Activated CD4-positive, alpha-beta T cell treated with anti-CD3 and anti-CD28 coated beads, Interleukin-2, amount 50 U/mL, for 24 hours (primary cell): ENCODE measurements at places on chromosomes 1 and 21.

DNA sequence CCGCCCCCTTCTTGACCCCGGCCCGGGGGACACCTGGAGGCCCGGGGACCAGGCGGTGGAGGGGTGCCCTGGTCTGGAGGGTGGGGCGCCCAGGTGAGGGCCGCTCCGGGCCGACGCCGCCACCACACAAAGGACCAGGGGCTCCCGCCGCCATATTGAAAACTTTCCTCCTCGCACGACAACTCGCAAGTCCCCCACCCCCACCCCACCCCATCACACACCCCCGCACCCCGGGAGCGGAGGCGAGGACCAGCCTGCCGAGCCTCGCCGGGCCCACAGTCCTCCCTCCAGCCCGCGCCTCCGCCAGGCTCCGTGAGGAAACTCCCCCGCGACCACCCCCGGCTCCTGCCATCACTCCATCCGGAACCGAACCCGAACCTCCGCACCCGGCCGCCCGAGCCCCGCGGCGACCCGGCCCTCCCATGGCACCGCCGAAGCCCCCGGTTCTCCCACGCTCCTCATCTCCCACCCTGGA lies 733 bp downstream of the KDM5B start:
- DNase-seq = no peak

DNA sequence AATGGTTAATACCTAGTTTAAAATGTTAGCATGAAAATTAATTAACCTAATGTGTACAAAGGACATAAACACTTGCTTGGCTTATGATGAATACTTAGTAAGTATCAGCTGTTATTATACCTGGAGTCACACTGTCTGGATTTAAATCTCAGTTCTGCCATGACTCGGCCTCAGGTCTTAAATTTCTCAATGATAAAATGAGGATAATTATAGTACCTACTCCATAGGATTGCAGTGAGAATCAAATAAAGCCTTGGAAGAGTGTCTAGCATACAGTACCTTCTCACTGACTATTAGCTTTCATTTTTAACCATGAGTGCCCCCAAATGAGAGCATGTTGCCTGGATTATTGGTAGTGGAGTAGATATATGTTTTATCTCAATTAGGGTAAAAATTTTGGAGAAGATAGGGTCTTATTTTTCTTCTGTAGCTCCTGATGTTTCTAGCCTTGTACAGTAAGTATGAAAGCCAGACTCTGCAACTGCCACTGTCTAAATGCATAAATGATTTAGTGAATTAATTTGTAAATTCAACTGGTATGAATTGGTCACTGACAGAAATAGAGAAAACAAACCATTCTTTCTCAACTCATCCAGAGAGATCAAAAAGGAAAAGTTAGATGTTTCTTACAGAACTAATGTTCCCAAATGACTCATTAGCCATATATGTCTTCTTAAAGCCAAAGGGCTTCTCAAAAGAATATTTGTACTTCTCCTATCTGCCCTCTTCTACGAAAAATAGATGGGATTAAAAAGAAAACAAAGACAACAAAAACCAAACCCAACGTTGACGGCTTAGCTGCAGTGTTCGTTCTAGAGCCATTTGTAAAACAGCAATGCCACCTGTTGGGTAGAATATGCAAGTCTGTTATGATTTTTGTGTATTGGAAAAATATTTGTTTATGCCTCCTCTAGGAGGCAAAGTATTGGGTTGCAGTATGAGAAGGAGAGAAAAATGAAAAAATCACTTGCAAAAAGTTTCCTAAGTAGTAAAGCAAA lies 53.8 kb upstream of the MROH9 start:
- no peak for DNase-seq

GRCh38 chr1:60229821-60230220 lies 156.3 kb upstream of the C1orf87 start:
- no peak for DNase-seq

- DNase-seq = no peak
Observed at GRCh38 chr1:223775054-223775453, 62.7 kb downstream of the CAPN2 start.

DNA sequence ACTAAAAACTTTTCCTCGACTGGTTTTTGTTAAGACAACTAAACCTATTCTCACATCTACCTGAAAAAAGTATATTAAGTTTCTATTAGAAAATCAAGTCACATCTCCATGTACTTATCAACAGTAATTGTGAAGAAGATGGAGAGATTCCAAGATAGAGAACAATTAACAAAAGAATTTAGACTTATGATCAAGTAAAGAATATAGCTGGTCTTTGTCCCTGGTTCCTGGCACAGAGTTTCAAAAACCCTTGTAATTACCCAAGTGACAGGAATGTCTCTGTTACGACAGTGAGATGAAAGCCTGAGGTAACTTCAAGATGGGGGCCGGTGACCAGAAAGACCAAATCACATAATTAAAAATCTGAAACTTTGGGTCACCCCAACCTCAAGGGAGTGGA lies 91.6 kb downstream of the ASH1L start:
- DNase-seq = no peak

- DNase-seq = no peak
Observed at GRCh38 chr1:84412316-84412942, 14.1 kb downstream of the DNASE2B start.

DNA sequence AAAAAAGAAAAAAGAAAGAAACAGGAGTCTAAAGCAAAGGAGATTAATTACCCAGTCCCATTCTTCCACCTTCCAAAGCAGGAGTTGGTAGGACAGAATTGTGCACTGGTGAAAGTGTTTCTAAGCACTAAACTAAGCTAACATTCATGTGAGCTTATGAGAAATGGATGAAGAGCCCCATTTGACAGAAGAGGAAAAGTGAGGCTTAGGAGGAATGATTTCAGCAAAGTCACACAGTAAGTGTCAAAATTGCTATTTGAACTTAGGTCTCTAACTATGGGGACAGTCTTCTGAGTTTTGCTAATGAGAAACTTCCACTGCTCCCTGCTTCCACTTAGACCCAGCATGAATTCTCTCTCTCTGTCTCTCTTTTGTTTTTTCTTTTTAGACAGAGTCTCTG lies 18.7 kb downstream of the LCK start:
- no peak for DNase-seq

DNA sequence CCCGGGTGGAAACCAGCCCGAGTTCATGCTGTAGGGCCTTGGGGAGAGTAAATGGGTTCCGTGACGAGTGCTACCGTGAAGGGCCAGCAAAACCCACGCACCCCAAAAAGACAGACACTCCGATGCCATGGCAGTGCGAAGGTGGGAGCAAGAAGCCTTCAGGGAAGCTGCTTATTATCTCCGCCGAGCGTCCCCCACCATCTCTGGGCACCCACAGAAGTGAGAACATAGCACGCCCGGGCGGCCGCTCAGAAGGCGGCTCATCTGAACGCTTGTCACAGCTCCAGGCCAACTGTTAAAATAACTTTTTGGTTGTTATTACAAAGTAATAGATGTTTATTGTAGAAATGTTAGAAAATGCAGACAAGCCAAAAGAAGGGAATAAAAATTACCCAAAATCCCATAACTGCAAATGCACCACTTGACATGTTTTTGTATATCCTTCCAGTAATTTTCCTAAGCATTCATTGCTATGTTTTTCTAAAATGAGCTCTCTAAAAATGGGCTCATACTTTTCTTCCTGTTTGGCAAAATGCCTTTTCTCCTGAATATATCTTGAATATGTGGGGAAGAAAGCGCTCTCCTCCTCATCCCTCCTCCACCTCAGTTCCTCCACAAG lies 234.9 kb downstream of the NPHP4 start:
- no peak for DNase-seq

DNA sequence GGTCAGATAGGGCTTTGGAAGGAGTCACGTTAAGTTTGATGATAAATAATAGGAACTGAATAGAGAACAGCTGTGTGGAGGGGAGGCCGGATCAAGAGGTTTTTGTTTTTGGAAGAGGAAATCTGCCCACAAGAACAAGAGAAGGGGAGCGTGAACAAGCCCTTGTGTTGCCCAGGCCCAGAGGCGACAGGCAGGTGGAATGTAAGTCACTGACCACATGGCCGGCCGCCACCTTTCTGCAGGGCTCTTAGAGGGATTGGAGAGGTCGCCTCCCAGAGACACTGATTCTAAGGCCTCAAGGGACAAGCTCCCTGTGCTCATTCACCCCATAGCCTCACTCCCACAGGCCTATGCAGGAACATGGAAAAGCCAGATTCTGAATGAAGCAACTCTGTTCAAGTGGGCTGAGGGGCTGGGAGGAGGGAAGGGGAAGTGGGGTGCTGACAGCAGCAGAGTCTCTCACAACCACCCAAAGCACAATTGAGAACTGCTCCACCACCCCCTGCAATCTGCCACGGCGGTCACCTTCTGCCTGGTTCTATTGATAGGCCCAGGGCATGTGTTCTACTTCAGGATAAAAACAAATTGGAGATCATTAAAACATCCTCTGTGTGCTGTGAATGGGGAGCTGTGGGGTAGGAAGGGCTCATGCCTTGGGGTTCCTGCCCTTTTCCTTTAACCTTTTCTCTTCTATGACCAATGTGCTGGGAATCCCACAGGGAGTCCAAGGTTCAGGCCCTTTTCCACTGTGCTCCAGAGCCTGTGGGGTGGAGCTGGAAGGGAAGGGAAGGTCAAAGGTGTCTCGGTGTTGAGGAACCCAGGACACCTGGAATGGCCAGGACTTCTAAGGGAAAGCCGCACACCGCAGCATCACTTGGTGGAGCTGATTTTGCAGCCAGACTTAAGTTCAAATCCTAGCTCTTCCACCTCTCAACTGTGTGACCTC lies 63.3 kb upstream of the PARP1 start:
- no peak for DNase-seq

- DNase-seq = no peak
Observed at GRCh38 chr1:113782406-113782805, 23.1 kb upstream of the PHTF1 start.

DNA sequence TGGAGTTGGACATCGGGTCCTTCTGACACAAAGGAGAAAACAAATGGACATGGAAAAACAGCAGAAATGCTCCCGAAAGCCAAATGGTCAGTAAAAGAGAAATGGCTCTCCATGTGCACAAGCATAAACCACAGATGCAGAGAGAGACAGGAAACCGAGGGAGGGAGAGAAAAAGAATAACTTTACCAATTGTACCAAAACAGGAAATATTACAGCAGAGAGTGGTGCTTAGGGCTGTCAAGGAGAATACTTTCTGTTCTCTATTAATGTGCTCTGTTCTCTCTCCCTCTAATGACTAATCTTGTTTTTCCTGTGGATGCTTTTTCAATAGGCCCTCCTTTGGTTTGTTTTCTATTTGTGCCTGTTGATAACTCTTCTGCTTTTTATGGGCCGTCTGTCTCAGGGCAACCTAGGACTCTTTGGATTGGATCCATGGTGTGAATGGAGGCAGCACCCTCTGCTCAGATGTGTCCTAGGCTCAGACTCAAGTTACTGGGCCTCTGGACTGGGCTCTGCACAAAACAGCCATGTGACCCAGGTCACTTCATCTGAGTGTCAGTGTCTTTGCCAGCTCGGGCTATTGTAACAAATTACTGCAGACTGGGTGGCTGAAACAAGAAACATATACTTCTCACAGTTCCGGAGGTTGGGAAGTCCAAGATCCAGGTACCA lies 663.0 kb downstream of the NPHP4 start:
- no peak for DNase-seq

DNA sequence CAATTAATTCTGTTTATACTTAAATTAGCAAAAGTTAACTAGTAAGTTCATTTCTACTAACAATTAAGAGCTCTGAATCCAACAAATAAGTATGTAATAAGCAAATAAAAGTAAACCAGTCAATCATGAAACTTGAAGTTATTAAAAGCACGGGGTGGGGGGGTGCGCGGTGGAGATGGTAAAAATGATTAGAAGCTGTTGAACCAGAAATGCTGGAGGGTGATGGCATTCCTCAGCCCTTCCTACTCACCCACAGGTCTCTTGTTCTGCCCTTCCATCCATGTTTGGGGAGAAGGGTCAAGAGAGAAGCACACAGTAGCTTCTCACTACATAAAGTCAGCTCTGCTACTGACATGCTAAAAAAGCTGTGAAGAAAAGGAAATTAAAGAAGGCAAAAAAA lies 63.5 kb downstream of the AKT3 start:
- DNase-seq = no peak

- no peak for DNase-seq
Observed at GRCh38 chr21:39454949-39455668, 3.3 kb downstream of the SH3BGR start.

DNA sequence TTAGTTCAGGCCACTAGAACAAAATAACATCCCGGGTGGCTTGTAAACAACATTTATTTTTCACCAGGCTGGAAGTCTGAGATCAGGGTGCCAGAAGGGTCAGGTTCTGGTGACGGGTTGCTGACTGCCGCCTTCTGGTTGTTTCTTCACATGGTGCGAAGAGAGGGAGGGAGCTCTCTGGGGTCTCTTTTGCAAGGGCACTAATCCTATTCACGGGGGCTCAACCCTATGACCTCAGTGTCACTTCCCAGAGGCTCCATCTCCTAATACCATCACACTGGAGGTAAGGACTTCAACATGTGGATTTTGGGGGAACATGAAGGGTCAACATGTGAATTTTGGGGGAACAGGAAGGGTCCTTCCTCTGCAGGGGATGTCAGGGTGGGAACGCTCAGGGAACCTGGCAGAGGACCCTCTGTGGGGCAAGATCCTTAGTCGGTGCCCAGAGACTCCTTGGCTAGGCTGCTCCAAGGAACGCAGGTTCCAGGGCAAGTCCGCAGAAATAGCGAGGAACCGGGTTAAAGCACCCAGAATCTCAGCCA lies 8.7 kb upstream of the C2CD2 start:
- no peak for DNase-seq

DNA sequence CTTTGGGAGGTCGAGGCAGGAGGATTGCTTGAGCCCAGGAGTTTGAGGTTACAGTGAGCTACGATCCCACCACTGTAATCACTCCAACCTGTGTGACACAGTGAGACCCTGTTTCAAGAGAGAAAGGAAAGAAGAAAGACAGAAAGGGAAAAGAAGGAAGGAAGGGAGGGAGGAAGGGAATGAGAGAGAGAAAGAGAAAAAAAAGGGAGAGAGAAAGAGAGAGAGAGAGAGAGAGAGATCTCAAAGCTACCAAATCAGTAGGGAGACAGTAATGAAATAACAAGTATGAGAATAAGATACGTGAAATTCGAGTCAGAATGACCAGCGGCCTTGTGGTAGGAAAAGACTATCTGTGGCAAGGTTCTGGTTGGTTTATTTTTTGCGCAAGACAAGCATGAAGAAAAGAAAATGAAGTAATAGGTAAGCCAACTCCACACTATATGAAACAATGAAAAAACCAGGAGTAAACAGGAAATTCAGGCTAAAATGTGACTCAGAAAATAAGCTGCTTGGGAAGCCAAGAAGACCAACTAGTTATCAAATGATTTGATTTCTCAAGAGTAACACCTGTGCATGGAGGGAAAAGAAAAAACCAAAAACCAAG lies 8.9 kb downstream of the MTF1 start:
- DNase-seq = no peak

GRCh38 chr21:20998456-20998789 lies 214 bp downstream of the NCAM2 start:
- DNase-seq = no peak
